Hematopoietic multipotent progenitor cell treated with erythropoietin and hydrocortisone succinate and interleukin-3 and kit ligand, for 8 days (in vitro differentiated cells): ENCODE measurements at places on chromosomes 12 and 14.
A peak's percentile ranks its signal among the peaks of the same experiment; 100 is the strongest.

- no peak for DNase-seq
Observed at GRCh38 chr14:105865904-105866840, 339.8 kb downstream of the TMEM121 start.

GRCh38 chr12:46357438-46358324, 14.9 kb downstream of the SLC38A2 start:
- no peak for DNase-seq

- no peak for DNase-seq
Observed at GRCh38 chr14:91354221-91354916, 63.3 kb downstream of the CCDC88C start.

DNA sequence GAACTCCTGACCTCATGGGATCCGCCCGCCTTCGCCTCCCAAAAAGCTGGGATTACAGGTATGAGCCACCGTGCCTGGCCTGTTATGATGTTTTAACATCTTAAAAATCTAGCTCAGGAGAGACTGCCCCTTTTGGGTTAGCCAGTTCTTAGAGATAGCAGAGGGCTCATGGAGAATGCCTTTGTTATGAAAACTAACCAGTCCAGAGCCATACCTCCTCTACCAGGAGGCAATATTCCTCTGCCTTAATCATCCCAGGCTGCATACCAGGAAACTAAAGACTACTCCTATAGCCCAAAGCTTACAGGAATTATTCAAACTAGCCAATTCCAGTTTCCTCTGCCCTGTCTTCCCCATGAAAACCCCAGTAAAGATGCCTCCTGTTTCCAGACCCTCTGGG, 96.0 kb upstream of the MDM1 start:
- no peak for DNase-seq

DNA sequence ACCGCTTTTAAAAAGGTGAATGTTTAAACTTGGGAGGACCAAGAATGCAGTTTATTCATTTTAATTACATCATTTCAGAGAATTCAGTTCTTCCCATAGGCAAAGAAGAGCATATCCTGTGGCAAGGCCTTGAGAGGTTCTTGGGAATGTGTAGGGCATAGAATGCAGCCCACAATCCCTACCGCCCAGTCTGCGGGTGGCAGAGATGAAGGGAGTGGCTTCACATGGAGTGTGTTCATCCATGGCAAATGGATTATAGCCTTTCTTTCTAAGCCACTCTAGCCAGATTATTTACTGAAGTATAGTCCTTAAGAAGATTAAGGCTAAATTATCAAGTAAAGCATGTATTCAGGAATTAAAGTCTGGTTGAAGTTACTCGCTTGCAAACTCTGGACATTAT, 97.4 kb downstream of the TSPAN8 start:
- DNase-seq = no peak

GRCh38 chr14:64880221-64881121, 764 bp upstream of the SPTB start:
- DNase-seq = peak; percentile 93

- no peak for DNase-seq
Observed at GRCh38 chr14:100295376-100296105, 10.7 kb downstream of the SLC25A29 start.

DNA sequence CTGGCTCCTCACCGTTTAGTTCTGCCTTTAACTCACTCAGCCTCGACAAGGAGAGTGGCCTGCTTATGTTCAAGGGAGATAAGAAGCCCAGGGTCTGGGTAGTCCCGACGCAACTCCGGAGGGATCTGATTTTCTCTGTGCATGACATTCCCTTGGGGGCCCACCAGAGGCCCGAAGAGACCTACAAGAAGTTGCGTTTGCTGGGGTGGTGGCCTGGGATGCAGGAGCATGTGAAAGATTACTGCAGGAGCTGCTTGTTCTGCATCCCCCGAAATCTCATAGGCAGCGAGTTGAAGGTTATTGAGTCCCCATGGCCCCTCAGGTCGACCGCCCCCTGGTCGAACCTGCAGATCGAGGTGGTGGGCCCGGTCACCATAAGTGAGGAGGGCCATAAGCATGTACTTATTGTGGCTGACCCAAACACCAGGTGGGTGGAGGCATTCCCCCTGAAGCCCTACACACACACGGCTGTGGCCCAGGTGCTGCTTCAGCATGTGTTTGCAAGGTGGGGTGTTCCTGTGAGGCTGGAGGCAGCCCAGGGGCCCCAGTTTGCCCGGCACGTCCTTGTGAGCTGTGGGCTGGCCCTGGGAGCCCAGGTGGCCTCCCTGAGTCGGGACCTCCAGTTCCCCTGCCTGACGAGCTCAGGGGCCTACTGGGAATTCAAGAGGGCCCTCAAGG, 13.1 kb downstream of the CBLN3 start:
- DNase-seq = peak; percentile 43

DNA sequence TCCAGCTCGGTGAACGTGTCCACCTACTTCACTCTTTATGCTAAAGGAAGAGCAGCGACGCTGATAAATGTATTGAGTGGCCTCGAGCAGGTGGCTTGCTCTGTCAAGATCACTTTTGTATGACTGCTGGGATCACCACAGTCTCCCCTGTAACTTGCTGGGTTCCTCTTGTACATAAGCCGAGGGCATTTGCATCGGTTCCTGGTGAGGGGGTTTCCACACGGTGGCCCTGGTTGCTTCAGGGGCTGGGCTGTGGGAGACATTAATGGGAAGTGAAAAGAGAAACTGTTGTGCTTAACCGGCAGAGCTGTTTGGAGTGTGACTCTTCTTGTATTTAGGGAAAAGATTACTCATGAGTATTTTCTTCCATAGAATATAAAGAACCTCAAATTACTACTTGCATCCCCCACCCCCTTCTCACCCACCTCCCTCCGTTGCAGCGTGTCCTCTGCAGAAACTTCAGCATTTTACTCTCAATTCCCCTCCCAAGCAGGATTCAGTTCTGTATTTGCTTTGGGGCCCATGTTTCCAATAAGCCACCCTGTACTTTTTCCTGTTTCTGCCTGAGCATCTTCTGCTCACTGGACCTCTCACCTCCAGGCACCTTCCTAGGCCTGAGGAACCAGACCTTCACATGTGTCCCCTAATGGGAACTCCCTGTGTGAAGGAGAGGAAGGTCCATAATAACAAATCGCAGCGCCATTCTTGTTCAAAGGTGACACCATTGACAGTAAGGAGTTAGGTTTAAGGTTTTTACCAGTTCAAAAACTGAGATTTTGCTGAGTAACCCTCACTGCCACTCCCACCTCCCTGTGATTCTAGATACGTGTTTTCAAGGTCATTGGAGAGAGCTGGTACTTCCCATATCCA, 187.0 kb downstream of the ETV6 start:
- DNase-seq = no peak

DNA sequence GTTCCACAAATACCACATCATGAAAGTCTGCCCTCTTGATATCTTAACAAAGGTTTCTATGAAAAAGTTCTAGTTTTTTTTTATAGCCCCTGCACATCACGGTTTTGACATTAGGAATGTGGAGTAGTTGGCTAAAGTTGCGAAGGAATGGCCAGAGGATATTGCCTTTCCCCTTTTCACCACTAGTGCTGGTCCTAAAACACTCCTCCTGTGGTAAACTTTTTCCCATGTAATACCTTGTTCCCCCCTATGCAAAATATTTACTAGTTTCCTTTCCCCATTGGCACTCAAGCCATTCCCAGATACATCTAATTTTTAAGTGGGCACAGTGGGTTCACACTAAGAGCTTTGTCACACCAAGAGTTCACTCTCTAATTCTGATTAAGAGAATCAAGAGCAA, 33.4 kb downstream of the R3HDM2 start:
- no peak for DNase-seq

GRCh38 chr12:53267999-53268629, at the start of gene ESPL1:
ESPL1 (plus strand) TSS chr12:53268299; CDS start chr12:53268767, 468 bp downstream.
- DNase-seq = peak; percentile 93

- DNase-seq = no peak
Observed at GRCh38 chr14:78982551-78982950, 812.4 kb downstream of the NRXN3 start.

DNA sequence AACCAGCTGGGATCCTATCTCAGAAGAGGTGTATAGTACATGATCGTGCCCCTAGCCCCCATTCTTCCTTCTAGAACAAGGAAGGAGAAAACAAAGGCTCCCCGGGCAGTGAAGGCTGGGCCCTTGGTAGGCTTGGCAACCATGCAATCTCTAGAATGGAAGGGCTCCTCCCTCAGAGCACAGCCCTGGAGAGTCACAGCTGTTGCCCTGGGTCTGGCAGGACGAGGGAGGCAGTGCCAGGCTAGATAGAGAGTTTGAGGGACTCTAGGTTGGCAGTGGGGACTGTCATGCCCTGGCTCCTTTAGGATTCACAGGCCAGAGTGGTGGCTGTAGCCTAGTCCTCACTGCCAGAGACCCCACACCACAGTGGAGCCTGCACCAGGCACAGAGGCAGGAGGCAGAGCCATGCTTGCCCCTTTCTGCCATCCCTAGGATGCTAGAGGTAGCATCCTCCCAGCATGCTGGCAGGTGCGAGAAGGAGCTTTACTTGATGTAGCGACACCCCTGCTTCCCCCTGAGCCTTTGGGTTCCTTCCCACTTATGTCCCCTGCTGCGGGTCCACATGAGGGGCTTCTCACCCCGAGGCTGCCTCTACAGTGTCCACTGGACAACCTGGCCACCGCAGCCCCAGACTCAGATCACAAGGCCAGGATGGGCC, 33.4 kb upstream of the CIPC start:
- DNase-seq = no peak

- DNase-seq = peak; percentile 93
Observed at GRCh38 chr12:28242496-28243309, 52.4 kb downstream of the CCDC91 start.

DNA sequence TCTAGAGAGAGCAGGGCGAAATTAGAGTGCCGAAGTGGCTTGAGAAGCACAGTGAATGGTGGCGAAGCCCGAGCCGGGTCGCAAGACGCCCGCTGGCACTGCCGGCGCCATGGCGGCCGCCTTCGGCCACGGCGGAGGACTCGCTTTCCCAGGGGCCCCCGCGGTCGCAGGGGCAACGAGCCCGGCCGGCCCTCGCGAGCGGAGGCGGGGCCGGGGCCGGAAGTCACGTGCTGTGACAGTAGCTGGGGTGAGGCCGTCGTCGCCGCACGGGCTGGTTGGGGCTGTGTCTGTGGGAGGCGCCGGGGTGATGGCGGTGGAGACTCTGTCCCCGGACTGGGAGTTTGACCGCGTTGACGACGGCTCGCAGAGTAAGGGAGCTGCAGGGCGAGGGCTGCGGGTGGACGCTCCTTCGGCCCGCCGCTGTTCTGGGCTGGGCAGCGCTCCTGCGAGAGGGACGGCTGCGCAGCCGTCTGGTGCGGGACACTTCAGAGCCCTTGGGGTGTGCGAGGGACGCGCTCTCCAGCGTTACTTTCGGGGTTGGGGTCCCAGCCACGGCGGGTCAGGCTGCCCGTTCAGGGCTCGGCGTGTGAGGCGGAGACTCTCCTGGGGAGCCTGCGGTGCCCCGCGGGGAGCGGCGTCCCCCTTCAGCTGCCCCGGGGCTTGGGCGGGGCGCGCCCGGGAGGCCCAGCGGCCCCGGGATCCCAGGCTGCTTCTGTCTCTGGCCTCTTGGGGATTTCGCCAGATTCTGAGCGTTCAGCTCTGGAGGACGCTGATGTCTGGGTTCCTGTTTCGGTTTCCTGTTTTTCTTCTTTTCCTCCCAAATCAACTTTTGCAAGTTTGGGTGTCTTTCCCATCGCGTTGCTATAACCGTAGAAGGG, at the start of gene WASHC4:
WASHC4 (plus strand) TSS at position 238 of the 878 bp plus-strand sequence; CDS start at position 308, 70 bp downstream.
- peak; percentile 92 for DNase-seq

- DNase-seq = peak; percentile 7
Observed at GRCh38 chr12:56358836-56359532, 923 bp downstream of the STAT2 start.

DNA sequence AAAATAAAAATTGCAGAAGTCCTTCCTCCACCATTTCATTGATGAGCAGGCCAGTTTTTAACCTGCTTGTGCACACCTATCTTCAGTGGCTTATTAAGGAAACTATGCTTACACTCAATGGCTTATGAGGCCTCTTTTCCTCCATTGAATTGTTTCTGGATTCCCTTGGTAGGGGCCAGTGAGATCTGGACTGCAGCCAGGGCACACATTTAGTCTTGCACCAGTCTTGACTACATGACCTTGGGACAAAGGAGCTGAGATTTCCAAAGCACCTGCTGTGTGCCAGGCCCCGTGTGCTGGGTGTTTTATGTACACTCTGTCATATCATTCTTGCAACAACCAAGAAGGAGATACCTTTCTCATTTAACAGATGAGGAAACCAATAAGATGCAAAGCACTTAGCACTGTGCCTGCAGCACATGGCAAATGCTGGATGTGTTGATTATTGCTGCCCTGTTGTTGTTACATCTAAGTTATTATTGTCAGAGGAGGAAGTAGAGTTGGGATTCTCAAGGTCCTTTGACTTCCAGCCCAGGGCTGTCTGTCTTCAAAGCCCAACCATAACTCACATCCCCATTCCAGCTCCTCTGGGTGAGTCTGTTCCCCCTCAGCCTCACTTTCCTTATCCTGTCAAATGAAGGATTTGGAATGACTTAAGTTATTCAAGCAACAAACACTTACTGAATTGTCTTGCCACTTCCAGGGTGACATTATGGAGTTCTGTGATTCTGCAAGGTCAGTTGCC, 31.6 kb upstream of the RIN3 start:
- no peak for DNase-seq

- DNase-seq = no peak
Observed at GRCh38 chr12:6328045-6328779, 13.7 kb downstream of the TNFRSF1A start.

DNA sequence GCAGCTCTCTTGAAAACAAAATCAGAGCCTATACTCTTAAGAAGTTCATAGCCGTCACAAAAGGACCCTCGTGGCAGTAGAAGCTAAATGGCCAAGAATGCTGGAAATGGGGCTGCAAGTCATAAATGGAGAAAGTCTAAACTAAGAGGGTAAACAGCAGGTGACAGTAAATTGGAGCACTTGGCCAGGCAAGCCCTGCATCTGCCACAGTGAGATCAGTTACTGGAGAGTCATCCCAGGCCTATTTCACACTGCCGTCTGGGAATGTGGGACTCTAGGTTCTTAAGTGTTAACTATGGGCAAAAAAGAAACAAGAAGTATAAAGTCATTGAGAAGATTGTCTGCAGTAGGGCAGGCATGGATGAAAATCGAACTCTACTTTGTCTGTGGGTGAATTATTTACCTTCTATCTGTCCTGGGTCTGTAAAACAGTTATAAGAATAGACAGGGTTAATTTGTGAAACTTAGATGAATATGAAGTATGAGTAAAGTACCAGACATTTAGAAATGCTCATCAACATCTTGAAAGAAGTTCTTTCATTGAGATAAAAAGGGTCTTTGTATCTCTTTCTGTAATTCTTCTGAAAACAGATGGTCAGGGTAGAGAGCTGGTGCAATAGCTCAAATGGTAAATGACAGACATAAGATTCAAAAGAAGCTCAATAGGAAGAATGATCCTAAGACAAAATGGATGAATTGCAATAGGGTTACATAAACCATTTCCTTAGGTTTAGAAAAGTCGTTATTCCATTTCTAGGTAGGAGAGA, 792.5 kb downstream of the DIO2 start:
- no peak for DNase-seq

GRCh38 chr12:120413901-120414695, 23.8 kb upstream of the COX6A1 start:
- DNase-seq = no peak

- DNase-seq = no peak
Observed at GRCh38 chr14:29454026-29454693, 473.5 kb downstream of the PRKD1 start.

- DNase-seq = no peak
Observed at GRCh38 chr14:64918216-64918615, 4.0 kb downstream of the CHURC1 start.

GRCh38 chr12:67624355-67624754, 24.2 kb upstream of the DYRK2 start:
- DNase-seq = no peak
